ENCODE measurements at places on chromosomes 4 and X.

DNA sequence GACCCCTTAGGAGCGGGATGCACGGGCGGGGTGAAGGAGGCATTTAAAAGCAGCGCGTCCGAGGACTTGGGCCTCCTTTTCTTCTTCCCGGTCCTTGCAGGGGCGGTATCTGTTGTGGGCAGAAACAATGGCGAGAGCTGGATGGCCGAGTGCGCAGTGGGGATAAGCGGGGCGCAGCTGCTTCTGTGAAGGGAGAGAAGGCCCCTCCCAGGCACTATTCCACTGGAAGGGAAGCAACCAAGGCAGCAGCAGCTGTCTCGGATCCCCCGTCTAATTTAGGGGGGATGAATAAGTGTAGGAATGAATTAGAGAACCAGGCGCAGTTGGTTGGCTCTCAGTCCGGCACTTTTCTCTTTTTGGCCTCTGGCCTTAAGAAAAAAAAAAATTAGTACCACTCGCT, 995 bp downstream of the SMARCA5 start:
- DNase-seq: no peak

DNA sequence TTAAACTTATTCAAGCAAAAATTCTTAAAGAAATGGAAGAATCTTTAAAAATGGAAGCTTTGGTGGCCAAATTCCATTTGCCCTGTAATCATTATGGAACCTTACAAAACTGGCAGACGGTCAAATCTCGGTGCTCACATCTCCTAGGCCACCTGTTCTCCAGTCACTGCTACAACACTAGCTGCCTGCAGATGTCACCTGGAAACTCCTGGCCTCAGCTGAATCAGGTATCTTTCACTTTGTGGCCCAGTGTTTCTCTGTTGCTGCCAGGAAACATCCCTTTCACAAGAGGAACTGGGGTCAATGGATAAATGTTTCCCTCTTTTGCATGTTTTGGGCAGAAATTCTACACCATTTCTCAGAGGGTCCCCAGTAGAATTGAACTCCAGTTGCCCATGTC, 4.2 kb upstream of the CXCL3 start:
- DNase-seq: no peak

- no peak for DNase-seq
These were observed 1278.6 kb downstream of the PCDH7 start for GRCh38 chr4:31998807-31999206.

DNA sequence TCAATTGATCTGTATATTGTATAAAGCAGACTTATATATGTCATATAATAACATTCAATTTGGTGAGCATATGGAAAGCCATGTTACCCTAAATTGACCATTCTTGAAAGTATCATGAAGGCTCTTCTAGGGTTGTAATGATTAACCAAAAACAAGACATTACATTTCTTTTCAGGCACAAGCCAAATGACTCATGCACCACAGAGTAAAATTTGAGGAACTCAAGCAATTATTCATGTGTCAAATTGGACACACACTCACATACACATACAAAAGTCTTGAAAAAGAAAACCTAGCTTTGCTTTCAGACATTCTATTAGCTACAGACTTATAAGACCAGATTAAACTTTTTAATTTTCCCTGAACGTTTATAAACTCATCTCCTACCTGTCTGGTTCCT, 146.5 kb upstream of the PCDH18 start:
- no peak for DNase-seq

DNA sequence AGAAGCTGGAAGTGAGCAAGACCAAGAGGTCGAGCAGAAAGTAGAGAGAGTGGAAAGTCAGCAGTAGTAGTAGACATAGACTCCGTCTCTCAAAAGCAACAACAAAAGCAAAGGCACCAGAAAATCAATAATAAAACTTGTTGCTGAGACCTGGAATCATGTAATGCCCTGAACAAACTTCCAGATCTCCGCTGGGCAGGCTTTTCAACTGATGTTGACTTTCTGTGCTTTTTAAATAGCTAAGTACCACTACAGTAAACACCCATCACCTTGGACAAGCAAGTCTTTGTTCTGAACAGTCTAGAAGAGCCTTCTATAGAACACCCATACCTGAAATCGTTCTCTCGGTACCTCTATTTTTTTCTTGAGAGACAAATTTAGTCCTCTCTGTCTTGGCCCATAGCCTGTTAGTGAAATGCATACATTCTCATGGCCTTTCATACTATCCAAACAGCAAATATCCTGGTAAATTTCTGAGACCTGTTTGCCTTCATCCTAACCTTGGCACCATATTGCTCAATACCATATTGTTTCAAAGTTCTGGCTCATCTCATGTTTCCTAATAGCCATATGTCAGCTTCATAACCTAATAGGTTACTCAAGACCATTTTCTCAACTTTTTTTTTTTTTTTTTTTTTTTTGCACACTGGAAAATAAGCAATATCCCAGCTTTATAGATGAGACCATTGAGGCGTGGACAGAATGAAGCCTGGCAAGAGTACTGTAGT, 200.6 kb upstream of the RBPJ start:
- DNase-seq: no peak

GRCh38 chr4:3402491-3403347, 39.0 kb upstream of the HGFAC start:
- no peak for DNase-seq

- no peak for DNase-seq
These were observed 178.3 kb downstream of the RASL11B start for GRCh38 chr4:53040459-53040815.

GRCh38 chrX:43002526-43003203, 224.7 kb upstream of the PPP1R2C start:
- no peak for DNase-seq

DNA sequence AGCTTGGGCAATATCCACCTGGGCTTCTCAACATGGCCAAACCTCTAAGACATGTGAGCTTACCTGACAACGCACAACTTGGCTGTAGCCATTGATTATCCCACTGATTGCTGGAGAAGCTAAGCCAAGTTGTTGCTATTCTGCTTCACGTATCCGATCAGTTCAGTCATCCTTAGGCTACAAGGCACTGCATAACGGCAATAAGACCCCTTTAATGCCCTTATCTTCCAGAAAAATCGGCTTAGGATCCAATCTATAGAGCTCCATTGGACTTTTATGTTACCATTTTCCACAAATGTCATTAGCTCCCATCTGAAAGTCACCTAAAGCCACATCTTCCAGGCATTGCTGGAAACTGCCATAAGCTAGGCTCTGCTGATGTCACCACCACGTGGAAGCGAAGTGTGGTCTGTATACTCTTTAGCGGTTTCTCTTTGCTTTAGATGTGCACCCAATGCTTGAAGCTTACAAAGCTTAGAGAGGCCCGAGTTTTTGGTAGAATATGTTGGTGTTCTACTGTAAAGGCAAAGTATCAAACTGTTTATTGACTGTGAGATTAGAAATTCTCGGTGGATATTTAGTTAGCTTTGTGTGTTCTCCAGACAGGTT, 163.1 kb downstream of the CPE start:
- no peak for DNase-seq

- DNase-seq: no peak
These were observed 164.9 kb downstream of the DHX15 start for GRCh38 chr4:24419181-24420034.

DNA sequence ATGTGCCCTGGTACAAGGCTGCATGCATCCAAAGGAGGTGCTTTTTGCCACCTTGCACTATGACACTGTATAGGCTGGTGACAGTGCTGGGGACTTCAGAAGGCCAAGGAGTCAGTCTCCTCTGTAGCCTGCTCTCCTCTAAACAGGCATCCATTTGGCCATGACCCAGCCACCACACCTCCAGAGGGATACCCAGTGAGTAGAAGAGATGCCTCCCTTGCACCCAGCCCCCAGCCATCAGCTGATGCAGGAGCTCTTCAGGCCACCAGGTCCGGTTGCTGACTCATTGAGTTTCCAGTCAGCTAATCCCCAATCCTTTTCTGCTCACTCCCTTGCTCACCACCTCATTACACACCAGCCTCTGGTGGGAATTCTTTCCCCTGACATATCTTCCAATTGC, 99.8 kb downstream of the PJA1 start:
- DNase-seq: no peak

GRCh38 chrX:22397566-22397965, 124.9 kb downstream of the CBLL2 start:
- no peak for DNase-seq

- no peak for DNase-seq
These were observed 65.4 kb downstream of the NKX6-1 start for GRCh38 chr4:84433633-84434222.
